ENCODE measurements at places on chromosomes 5 and 9. TPM values are rescaled to one million over a fixed set of nuclear protein-coding genes. Genes with fewer than 3 reads are reported as not detected.
A peak's percentile ranks its signal among the peaks of the same experiment; 100 is the strongest.

MSX2 gene
- not detected for total RNA-seq

FAM114A2 gene
- total RNA-seq, result 25.9 TPM

PLAA gene
- total RNA-seq, result 30.6 TPM

SLC46A2 gene
- total RNA-seq, result not detected

SLC45A2 gene
- not detected for total RNA-seq

SPATA9 gene
- total RNA-seq, result not detected

DNA sequence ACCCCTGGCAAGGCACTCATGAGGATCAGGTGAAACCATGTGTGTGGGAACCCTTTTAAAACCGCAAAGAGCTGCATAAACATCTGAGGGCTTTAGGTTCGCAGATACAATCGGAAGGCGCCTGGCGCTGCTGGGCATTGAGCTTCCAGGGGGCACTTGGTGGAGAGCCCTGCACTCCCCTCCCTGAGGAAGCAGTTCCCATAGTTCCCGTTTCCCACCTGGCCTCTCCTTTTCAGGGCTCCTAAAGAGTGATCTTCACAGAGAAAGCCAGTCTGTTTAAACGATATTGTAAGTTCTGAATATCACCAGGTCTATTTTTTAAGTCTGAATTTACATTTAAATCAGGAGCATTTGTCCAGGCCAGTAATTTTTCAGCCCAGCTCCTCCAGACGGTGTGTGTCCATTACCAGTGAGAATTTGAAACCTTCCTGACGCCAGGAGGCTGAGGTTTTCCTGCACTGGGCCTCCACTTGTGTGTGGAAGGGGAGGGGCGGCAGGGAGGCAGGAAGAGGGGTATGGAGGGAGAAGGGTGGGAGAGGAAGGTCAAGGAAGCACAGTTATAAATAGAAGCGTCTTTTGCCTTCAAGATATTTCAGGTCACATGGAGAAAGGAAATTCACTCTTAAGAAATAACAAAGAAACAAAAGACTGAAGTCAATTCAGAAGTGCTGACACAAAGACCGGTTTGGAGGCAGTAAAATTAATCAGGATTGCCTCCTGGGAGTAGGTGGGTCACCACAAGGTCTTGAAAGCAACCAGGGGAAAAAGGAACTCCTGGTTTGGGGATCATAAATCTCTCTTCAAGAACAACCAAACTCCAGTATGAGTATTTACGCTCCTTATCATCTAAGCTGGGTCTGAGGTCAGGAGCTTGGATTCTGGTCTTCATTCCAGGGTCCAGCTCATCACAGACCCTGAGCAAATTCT lies 14.3 kb upstream of the MGAT1 start:
- no peaks in the 10 kb centered on the region for H3K27me3 ChIP-seq
- H3K4me1 ChIP-seq, result peaks cover 50% of the 10 kb centered on the region
- no peaks in the 10 kb centered on the region for H3K36me3 ChIP-seq
- no peak for DNase-seq

DNA sequence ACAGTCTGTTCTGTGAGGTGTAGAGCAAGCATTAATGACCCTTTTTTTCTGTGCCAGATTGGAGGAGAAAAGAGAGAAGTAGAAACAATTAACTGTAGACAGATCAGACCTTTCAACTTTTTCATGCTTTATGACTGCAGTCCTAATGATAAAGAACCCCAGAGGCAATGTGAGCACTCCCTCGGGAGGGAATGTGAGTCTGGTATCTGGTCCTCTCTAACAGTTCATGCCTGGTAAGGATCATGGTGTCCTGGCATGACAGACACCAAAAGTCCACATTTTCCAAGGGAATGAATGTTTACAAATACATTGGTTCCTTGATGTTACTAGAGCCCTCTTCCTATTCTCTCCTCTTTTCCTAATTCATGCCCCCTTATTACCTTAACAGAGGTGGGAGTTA lies 70.3 kb downstream of the MTAP start:
- H3K4me3 ChIP-seq, result no peak overlapping the region
- peaks cover 54% of the 10 kb centered on the region for H3K36me3 ChIP-seq
- no peak overlapping the region for H3K27ac ChIP-seq
- no peaks in the 10 kb centered on the region for H3K27me3 ChIP-seq
- no peak for DNase-seq

- H3K36me3 ChIP-seq, result no peaks in the 10 kb centered on the region
- H3K4me1 ChIP-seq, result peaks cover 17% of the 10 kb centered on the region
- no peaks in the 10 kb centered on the region for H3K27me3 ChIP-seq
- peak within 1 kb of the TSS; percentile 97 for H3K27ac ChIP-seq
- peak; percentile 88 for DNase-seq
Observed at GRCh38 chr5:75236322-75237316, at the start of gene ANKRD31. TSS of gene ANKRD31 (minus strand) at chr5:75236878. CDS start at chr5:75236686, 192 bp downstream.

DNA sequence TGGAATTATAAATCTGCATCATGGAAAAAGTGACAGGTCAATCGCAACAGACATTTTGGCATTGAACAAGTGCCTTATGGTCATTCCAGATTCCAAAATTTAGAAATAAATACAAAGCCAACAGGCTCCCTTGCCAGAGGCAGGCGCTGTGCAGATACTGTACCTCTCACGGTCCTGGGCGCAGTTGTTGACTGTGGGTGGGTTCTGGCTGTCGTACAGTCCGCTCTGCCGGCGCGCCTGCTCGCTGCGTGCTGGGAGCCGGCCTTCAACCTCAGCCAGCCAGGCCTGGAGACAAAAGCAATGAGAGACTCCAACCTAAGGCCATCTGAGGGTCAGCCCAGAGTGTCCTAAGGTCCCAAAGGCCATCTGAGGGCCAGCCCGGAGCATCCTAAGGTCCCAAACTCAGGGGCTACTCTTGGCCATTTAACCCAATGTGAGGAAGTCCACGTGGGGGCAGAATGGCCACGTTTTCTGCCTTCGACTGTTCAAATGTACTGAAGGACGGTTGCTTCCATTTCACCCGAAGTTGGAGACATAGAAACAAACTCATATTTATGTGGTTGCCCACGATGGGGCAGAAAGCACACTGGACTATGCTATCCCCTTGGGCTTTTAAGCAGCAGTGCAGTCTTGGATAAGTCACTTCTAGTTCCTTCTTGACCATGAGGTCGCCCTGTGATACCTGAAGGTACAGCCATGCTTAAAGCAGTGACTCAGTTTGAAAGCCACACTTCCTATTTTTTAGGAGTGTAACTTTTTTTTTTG lies 65.2 kb downstream of the USP20 start:
- H3K27ac ChIP-seq, result peak overlapping the region; percentile 79
- no peak overlapping the region for H3K4me3 ChIP-seq
- H3K4me1 ChIP-seq, result peaks cover 62% of the 10 kb centered on the region
- no peaks in the 10 kb centered on the region for H3K27me3 ChIP-seq

DNA sequence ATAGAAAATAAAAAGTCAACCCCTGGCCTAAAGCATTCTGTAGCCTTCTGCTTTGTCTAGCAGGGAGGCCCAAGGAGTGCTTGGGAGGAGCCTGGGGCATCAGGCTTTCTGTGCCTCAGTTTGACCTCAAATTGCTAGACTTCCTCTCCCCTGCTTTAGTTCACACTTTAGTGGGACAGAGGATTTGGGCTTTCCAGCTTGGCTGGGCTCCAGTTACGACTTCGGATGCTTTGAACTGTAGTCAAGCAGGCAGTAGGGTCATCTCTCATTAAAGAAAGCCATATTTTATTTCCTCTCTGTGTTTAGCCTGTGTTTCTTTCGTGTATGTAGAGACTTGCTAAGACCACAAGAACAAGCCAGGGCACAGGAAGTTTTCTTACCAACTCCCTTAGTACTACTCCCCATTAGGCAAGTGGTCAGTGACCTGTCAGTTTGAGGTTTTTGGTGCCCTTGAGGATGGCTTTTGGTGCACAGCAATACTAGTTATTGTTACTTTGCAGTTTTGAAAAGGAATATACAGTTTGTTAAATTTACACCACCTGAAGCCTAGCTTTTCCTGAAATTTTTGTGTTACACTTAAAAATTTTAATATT lies 334.7 kb downstream of the NDUFS4 start:
- no peak overlapping the region for H3K27ac ChIP-seq
- H3K27me3 ChIP-seq, result no peaks in the 10 kb centered on the region
- H3K4me1 ChIP-seq, result no peaks in the 10 kb centered on the region
- H3K4me3 ChIP-seq, result no peak overlapping the region
- H3K36me3 ChIP-seq, result peaks cover 1% of the 10 kb centered on the region

DNA sequence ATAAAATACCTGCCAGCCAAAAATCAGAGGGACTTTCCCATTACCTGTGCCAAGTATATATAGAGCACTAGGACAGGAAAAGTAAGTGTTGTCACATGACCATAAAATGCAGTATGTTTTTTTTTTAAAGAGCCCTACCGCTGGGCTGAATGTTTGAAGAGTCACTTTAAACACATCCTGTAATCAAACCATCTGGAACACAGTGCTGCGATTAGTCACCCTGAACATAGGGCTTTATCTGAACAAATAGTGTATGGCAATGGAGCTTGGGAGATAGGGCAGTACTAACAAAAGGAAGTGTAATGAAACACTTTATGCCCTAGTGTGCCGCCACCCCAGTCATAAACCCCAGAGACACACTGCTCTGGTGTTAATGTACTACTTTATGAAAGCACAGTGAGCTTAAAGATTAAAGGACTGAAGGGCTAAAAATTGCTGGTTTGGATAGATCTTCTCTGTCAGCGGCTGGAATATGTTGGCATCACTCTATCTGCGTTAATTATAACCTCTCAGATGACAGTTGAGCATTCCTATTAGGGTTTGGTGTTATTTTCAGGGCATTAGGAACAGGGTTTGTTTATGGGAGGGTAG lies 90.4 kb downstream of the ZNF608 start:
- no peak overlapping the region for H3K4me3 ChIP-seq
- DNase-seq, result no peak
- no peak overlapping the region for H3K27ac ChIP-seq
- no peaks in the 10 kb centered on the region for H3K36me3 ChIP-seq
- H3K4me1 ChIP-seq, result peaks cover 6% of the 10 kb centered on the region

DNA sequence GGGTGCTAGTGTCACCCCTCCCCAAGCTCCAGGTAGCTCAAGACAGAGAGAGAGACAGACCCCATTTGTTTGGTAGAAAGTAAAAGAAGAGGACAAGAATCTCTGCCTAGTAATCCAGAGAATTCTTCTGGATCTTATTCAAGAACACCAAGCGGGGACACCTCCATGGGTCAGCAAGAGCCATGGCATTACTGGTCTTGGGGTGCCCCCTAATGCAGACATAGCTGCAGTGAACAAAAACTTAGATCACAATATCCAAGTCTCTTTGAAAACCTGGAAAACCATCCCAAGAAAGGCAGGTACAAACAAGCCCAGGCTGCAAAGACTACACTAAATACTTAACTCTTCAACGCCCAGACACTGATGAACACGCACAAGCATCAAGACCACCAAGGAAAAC lies 29.9 kb upstream of the PDE4D start:
- no peaks in the 10 kb centered on the region for H3K36me3 ChIP-seq
- H3K27me3 ChIP-seq, result peaks cover 3% of the 10 kb centered on the region
- no peak for DNase-seq

- H3K4me1 ChIP-seq, result no peaks in the 10 kb centered on the region
- no peaks in the 10 kb centered on the region for H3K36me3 ChIP-seq
- no peaks in the 10 kb centered on the region for H3K27me3 ChIP-seq
- no peak overlapping the region for H3K27ac ChIP-seq
Observed at GRCh38 chr9:133852431-133852830, 114.3 kb upstream of the SARDH start.

- no peaks in the 10 kb centered on the region for H3K27me3 ChIP-seq
- H3K4me1 ChIP-seq, result no peaks in the 10 kb centered on the region
- DNase-seq, result no peak
- H3K36me3 ChIP-seq, result no peaks in the 10 kb centered on the region
- no peak overlapping the region for H3K27ac ChIP-seq
Observed at GRCh38 chr9:17795744-17796143, 216.9 kb downstream of the SH3GL2 start.

GRCh38 chr5:112390327-112390726 lies 28.8 kb downstream of the EPB41L4A start:
- no peak overlapping the region for H3K4me3 ChIP-seq
- H3K27ac ChIP-seq, result no peak overlapping the region
- no peaks in the 10 kb centered on the region for H3K36me3 ChIP-seq
- H3K27me3 ChIP-seq, result peaks cover 4% of the 10 kb centered on the region
- DNase-seq, result no peak

DNA sequence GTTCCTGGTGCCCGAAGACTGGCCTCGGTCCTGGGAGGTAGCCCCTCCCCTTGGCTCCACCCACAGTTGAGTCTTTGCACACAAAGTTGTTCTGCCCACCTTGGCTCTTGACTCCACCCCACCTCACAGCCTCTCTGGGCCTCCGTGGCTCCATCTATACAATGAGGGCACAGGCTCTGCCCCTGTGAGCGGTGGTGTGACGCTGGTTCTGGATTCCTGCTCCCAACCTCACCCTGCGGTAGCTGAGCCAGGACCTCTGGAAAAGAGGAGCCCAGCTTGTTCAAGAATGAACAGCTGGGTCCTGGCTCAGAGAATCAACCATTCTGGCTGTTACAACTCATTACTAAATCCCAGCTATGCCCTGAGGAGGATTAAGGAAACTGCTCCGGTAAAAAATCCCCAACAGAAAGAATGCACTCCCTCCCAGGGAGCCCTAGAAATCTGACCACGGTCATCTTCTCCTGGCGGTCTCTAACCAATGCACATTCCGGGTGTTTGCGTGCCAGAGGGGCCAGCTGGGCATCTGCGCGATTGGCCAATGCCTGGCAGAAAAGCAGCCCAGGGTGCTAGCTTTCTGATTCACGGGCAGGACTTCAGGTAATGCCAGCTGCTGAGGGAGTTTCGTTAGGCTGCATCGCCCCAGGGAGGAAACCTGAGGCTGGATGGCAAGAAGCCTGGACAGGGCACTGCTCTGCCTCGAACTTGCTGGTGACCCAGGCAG lies 9.9 kb upstream of the GRHPR start:
- H3K27ac ChIP-seq, result no peak overlapping the region
- DNase-seq, result no peak
- no peaks in the 10 kb centered on the region for H3K36me3 ChIP-seq
- peaks cover 5% of the 10 kb centered on the region for H3K27me3 ChIP-seq

- H3K27me3 ChIP-seq, result peaks cover 4% of the 10 kb centered on the region
- no peak for DNase-seq
- no peak overlapping the region for H3K27ac ChIP-seq
- H3K36me3 ChIP-seq, result no peaks in the 10 kb centered on the region
Observed at GRCh38 chr9:107044872-107045271, 181.9 kb downstream of the ZNF462 start.

- no peaks in the 10 kb centered on the region for H3K36me3 ChIP-seq
- no peaks in the 10 kb centered on the region for H3K27me3 ChIP-seq
- H3K27ac ChIP-seq, result no peak overlapping the region
Observed at GRCh38 chr9:28915202-28915930, 1342.1 kb upstream of the C9orf72 start.

GRCh38 chr5:40877371-40877988 lies 31.8 kb upstream of the C7 start:
- no peaks in the 10 kb centered on the region for H3K27me3 ChIP-seq
- DNase-seq, result peak; percentile 48
- no peak overlapping the region for H3K4me3 ChIP-seq
- peaks cover 4% of the 10 kb centered on the region for H3K4me1 ChIP-seq
- no peak overlapping the region for H3K27ac ChIP-seq

Measured in activated naive CD4-positive, alpha-beta T cell treated with anti-CD3 and anti-CD28 coated beads for 36 hours (primary cell).